ENCODE measurements at places on chromosomes 6 and 20.

- DNase-seq = no peak
These were observed 17.1 kb downstream of the TCF21 start for GRCh38 chr6:133906050-133906449.

- DNase-seq = no peak
These were observed 27.2 kb downstream of the IL22RA2 start for GRCh38 chr6:137146206-137146605.

DNA sequence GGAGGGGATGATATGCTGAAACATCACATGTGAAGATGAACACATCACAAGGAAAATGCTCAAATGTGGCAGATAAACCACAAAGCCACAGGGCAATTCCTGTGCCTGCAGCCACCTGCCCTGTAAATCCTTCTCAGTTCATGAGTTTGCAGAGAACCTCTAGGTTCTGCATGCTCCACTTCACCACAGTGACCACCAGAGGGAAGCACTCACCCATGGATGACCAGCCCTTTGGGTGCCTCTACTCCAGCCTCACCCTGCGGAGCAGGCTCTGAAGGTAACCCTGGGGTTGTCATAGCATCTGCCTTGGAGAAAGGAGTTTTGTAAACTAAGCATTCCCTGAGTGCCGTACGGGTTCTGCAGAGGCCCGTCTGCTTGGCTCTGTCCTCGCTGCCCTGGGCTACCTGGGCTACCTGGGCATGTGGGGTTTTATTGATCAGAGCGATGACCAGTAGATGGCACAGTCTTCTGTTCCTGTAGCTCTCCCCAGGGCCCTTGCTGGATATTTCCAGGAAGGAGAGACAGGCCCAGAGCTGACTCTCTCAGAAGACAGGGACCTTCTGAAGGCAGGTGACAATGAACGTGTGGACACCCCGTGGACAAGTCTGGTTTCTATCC is 31.7 kb upstream of the CST1 start:
- DNase-seq = peak; percentile 58

GRCh38 chr6:125102891-125103290 is 50.7 kb upstream of the TPD52L1 start:
- no peak for DNase-seq

GRCh38 chr6:31037169-31037568 is 26.9 kb downstream of the MUC22 start:
- no peak for DNase-seq

- DNase-seq = no peak
These were observed 4.8 kb upstream of the ANKRD66 start for GRCh38 chr6:46741910-46742309.

DNA sequence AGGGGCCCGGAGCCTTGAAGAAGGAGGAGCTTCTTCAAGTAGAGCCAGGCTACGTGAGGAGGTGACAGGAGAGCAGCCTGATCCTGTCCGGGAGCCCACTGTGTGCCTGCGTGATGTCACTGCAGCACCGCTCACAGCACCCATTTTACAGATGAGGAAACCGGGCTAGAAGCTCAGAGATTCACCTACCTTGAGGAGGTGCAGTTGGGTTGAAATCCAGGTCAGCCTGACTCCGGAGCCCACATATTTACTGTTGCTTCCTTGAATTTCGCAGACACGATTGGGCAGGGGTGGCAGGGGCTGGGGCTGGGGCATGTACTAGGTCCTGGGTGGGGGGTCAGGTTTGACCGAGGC is 12.5 kb downstream of the VSTM2L start:
- DNase-seq = no peak

DNA sequence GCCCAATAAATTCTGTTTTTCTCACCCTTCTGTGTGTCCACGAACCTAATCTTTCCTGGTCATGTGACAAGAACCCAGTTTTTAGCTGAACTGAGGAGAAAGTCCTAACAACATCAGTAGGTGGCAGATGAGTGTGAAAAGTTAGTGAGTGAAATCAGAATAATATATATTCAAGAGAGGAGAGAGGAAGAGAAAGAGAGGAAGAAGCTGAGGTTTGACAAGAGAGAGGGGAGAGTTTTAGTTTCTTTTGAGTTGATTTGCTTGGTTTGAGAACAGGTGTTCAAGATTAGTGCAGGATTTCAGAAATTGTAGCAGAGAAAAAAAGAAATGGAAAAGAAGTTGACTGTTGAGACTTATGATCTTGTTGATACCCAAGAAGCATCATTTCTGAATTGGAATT is 930.5 kb upstream of the FLRT3 start:
- no peak for DNase-seq

DNA sequence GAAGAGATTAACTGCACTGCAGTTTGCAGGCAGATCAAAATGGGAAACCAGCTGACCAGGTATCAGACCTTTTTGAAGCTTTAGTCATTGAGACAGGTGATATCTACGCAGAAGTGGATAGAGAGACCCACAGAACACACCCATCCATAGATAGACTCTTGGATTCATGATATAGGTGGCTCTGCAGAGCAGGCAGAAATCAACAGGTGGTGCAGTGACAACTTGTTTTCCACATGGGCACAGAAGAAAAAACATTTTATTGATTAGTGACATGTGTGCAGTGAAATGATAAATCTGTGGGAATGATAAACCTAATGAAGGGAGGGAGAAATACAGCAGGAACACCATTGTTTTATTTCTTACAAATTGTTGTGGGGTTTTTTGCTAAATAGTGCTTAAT is 45.2 kb downstream of the NUDT3 start:
- DNase-seq = no peak

GRCh38 chr6:161511447-161512095 is 237.7 kb upstream of the AGPAT4 start:
- no peak for DNase-seq

GRCh38 chr20:3661814-3662665 is 1.2 kb downstream of the GFRA4 start:
- no peak for DNase-seq

GRCh38 chr20:17626217-17627007 is 55.6 kb downstream of the RRBP1 start:
- no peak for DNase-seq

DNA sequence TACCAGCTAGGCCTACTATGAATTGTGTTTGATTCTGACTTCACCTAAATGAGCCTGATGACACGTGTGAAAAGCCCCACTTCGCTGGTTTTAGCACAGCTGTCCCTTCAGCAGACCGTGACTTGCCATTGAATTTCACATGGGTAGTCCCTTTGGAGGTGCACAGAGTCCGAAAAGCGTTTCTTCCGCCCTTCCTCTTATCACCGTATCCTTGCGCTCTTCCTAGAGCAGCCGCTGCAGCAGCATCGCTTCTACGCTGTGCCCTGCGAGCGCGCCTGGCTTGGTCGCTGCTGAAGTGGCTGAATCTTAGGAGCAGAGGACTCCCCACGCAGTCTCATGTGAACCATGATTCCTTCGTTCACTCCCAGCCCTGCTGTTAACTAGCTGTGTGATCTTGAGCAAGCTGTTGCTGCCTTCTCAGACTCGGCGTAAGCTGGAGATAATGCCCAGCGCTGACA is 127.0 kb downstream of the PACRG start:
- no peak for DNase-seq

GRCh38 chr6:423055-423798 is 31.7 kb downstream of the IRF4 start:
- no peak for DNase-seq

DNA sequence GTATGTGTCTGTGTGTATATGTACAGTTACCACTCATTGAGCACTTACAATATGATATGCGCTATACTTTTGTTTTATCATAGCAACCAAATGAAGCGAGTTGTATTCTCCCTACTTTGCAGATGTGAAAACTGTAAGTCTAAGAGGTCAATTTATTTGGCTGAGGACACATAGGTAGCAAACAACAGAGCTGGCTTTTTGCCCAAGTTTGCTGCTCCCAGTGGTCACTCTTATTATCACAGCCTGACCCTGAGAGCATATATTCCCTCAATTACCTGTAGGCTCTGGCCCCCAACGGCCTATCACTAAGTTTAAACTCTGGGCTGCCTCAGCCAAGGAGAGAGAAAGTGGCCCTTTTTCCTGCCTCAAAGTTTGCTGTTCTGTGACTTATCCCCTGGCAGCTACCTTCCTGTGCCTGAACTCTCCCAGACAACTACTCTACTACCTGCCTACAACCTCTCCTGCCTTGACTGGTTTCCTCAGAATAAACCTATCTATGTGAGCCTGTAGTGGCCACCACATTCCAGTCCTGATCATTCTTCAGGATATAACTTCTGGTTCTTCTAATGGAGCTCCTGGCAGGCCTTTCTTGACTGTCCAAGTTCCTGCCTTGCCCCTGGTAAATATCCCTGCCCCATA is 221.8 kb downstream of the FRK start:
- no peak for DNase-seq

GRCh38 chr6:13268913-13269518 is 59.3 kb downstream of the TBC1D7 start:
- DNase-seq = no peak

DNA sequence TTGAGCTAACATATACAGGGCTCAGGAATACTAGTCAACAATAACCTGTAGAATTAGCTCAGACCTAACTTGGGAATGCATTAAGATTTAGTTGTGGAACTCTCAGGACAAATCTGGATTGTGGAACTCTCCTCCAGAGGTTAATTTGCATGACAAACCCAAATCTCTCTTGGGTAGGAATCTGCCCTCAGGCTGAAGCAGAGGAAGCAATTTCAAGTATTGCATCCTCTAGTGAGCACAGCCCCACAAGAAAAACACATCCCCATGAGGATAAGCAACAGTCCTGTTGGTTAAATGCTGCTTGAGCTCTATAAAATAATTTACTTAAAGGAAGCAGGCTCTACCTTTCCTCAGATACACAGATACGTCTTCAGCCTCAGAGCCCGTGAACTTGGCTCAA is 170.9 kb upstream of the STXBP5 start:
- no peak for DNase-seq

GRCh38 chr6:163485388-163485851 is 70.9 kb downstream of the QKI start:
- DNase-seq = no peak

DNA sequence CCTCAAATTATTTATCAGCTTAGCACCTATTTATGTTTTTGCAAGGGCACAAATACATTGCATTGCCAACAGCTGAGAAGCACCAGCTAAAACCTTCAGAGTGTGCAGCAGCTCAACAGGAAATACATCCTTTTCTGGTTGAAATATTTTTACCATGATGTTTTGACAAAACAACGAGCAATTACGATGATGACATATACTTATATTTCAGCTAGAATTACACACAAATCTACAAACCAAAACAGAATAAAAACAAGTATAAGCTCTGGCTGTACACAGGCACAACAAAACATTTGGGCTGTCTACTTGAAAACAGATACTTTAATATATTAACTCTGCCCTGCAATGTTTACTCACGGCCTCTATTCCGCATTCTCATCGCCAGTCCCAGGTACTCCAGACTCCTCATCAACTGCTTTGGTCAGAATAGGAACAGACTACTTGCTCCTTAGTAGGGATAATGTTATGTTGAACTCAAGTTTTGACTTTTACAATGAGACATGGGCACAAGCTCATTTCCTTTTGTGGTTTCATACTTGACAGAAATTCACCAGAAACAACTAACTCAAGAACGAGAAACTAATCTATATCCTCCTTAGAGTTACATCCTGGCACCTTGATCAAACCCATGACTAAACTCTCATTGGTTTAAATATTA is 377.6 kb downstream of the ESR1 start:
- DNase-seq = no peak

GRCh38 chr6:157533048-157533871 is 152.3 kb downstream of the ZDHHC14 start:
- DNase-seq = no peak

GRCh38 chr6:17167327-17167979 is 65.6 kb downstream of the STMND1 start:
- peak; percentile 80 for DNase-seq

DNA sequence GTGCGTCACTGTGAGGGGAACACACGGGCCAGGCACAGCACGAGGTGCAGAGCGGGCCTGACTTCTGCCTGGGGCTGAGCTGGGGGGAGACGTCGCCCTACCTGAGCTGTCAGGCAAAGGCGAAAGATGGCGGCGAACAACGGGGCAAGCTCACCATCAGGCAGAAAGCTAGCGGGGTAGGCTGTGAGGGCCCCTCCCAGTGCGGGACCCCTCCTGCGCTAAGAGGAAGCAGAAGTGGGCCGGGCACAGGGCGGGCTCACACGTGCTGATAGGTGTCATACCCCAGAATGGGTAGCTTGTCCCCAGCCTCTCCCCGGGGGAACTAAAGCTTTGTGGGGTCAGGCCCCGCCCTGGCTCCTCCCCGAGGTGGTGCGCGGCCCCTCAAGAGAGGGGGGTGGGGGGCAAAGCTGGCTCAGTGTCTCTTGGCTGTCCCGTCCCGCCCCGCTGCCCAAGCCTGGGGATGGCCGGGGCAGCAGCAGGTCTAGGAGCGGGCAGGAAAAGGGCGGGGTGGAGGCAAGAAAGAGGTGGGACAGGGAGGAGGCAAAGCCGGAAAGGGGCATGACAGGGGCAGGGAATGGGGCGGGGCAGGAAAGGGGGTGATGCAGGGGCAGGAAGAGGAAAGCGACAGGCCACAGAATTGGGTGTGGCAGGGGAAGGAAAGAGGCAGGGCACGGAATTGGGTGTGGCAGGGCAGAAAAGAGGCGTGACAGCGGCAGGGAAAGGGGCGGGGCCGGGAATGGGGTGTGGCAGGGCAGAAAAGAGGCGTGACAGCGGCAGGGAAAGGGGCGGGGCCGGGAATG is 14.7 kb downstream of the UCKL1 start:
- peak; percentile 78 for DNase-seq

DNA sequence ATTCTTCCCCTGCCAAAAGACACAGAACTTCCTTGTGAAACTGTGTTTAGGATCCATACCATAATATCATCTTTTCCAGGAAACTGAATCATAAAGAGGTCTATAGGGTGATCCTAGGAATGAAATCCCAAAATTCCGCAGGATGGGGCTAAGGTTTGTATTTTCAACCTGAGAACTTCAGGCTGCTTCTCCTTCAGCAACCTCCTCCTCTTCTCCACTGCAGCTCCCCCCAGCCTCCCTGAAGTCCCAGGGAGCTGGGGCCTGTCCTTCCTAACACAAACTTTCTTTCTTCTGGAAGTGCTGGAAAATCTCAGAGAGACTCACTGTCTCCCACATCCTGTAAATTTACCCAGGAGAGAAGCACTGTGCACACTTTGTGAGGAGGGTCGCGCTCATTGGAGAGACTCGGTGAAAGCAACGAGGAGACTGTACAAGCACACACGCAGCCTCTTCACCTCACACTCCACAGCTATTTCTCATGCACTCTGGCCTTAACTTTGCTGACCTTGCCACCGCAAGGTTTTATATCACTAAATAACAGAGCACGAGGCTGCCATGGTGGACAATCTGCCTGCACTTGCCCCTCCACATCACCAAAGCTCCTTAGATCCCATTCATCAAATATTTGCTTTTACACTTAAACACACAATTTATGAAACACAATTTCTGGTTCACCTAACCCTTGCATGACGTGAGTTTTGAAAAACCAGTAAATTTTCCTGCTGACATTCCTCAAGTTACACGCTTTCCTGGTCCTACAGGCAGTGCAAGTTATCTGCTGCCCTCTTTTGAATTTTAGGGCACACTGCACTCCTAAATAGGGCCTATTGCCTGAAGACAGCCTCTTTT is 14.3 kb downstream of the ID4 start:
- DNase-seq = peak; percentile 79

DNA sequence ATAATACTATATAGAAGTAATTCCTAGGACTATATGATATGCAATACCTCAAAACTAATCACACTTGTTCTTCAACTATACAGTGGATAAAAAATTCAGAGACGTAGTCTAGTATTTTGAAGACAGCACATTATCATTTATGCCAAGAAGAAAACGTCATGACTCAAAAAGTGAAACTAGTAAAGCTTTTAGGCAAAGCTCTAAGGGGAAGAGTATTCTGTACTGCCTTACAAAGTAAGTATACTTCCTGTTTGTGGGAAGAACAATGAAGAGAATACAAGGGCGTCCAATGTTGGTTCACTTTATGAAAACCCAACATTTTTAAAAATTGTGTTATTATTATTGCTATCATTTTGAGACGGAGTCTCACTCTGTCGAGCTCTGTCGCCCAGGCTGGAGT is 27.9 kb downstream of the LOC128125822 start:
- no peak for DNase-seq

Measured in NCI-H526 (cell line).